ENCODE measurements at places on chromosomes 4 and X.

DNA sequence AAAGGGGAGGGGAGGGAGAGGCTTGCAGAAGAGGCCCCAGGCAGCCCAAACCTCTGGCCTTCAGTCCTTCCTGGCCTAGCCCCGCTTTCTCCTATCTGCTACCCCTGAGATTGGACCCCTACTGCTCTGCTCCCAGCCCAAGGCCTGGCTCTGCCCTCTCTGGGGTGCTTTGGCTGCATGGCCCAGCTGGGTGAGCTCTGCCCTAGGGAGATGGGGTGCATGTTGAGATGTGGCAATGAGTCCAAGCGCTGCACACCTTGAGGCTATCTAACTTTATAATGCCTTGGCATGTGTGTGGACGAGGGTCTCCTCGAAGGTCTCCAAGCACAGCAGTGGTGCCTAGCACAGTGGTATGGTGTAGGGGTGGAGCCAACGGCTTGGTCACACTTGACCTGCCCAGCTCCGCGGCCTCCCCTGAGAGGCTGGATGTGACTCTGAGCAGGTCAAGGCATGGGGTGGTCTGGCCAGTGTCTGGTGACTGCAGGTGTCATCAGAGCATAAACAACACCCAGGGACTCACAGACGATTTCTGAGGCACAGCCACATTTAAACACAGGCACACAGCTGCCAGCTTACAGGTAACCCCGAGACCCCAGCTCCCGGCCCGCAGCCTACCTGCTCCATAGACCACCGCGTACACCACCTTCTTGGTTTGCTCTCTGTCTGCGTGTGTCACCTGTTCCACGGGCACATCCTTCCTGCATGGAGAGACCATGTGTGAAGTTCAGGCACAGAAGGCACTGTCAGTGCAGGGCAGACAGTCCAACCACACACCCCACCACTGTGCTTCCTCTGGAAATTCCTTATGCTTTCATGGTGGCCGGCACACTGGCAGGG is 36.3 kb downstream of the NAT8L start:
- no peak overlapping the region for H3K27ac ChIP-seq
- H3K4me1 ChIP-seq, result no peaks in the 10 kb centered on the region
- DNase-seq, result no peak
- peaks cover 4% of the 10 kb centered on the region for H3K27me3 ChIP-seq

- no peak for DNase-seq
- peaks cover 10% of the 10 kb centered on the region for H3K36me3 ChIP-seq
- H3K4me1 ChIP-seq, result peaks cover 17% of the 10 kb centered on the region
Observed at GRCh38 chr4:42633605-42634388, 23.1 kb downstream of the ATP8A1 start.

GRCh38 chr4:70778888-70779422 is 57.2 kb downstream of the RUFY3 start:
- no peak overlapping the region for H3K27ac ChIP-seq
- H3K36me3 ChIP-seq, result no peaks in the 10 kb centered on the region
- DNase-seq, result no peak
- H3K4me3 ChIP-seq, result no peak overlapping the region

DNA sequence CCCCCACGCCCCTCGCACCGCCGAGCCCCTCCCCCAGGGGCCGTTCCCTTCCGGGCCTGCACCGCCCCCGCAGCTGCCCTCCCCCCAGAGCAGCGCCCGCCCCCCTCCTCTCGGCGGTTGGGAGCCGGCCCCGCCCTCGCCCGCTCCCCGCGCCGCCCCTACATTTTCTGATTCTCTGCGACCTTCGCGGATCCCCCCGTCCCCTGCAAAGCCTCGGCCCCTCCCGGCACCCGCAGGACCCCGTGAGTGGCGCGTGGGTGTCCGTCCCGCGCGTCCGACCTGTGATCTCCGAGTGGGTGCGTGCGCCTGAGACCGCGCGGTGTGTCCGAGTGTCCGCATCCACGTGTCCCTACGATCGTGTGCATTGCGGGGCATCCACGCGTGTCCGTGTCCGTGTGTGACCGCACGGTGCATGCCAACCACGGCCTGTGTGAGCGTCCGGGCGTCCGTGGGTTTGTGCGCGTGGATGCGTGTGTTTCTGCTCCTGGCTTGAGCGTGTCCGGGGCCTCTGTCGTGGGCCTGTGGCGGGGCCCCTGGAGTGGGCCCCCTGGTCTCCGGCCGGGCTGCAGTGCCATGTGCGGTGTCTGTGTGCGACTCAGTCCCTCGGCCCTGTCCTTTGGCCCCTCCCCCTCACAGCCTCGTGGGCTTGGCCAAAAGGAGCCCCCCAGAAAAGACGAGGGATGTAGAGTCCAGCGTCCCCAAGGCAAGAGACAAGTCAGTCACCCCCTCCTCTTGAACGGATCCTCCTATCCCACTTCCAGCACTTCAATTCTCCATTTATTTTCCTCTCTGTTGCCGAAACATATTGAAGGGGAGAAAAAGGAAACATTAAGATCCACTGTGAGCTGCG is 8.8 kb upstream of the NKX1-1 start:
- H3K36me3 ChIP-seq, result no peaks in the 10 kb centered on the region
- no peak overlapping the region for H3K27ac ChIP-seq
- no peak for DNase-seq
- H3K4me1 ChIP-seq, result peaks cover 3% of the 10 kb centered on the region
- H3K4me3 ChIP-seq, result no peak overlapping the region
- H3K27me3 ChIP-seq, result peaks cover 25% of the 10 kb centered on the region

GRCh38 chrX:130111220-130112154 is 1.2 kb upstream of the ELF4 start:
- no peak for DNase-seq
- peaks cover 7% of the 10 kb centered on the region for H3K36me3 ChIP-seq
- no peaks in the 10 kb centered on the region for H3K27me3 ChIP-seq
- peaks cover 41% of the 10 kb centered on the region for H3K4me1 ChIP-seq
- peak overlapping the region; percentile 36 for H3K27ac ChIP-seq

- H3K4me3 ChIP-seq, result no peak overlapping the region
- H3K27ac ChIP-seq, result peak overlapping the region; percentile 82
- H3K27me3 ChIP-seq, result no peaks in the 10 kb centered on the region
- H3K4me1 ChIP-seq, result peaks cover 41% of the 10 kb centered on the region
- H3K36me3 ChIP-seq, result peaks cover 57% of the 10 kb centered on the region
Observed at GRCh38 chrX:119654112-119654531, 38.8 kb downstream of the SEPTIN6 start.

DNA sequence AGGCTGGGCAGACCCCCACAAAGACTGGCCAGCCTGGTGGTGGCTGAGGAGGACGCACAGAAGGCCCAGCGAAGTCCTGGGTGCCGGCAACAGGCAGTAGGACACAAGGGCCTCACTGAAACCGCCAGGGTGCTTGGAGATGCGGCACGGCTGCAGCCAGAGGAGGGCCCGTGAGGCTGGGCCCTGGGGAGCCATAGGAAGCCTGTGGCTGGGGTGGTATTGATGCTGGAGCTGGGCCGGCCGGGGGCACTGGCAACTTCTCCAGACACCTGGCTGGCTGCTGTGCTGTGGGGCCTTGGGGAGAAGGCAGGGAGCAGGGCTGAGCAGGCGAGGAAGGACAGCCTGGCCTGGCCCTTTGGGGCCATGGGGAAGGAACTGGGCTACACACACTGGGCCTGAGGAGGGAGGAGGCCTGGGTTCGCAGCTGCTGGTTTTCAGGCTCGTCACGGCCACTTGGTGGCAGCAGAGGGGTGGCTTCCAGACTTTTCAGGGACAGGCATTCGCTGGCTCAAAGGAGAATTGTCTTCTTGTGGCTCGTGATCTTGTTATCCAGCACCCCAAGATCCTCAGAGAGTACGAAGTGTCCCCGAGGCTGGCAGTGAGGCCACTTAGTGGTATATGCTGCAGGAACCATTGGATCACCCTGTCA is 37.2 kb downstream of the ATP2B3 start:
- no peak overlapping the region for H3K4me3 ChIP-seq
- no peak overlapping the region for H3K27ac ChIP-seq
- no peaks in the 10 kb centered on the region for H3K4me1 ChIP-seq
- DNase-seq, result peak; percentile 64
- H3K36me3 ChIP-seq, result no peaks in the 10 kb centered on the region

GRCh38 chr4:108360754-108361445 is 192.2 kb upstream of the LEF1 start:
- no peaks in the 10 kb centered on the region for H3K36me3 ChIP-seq
- H3K4me1 ChIP-seq, result peaks cover 63% of the 10 kb centered on the region
- peaks cover 2% of the 10 kb centered on the region for H3K27me3 ChIP-seq
- H3K4me3 ChIP-seq, result no peak overlapping the region

DNA sequence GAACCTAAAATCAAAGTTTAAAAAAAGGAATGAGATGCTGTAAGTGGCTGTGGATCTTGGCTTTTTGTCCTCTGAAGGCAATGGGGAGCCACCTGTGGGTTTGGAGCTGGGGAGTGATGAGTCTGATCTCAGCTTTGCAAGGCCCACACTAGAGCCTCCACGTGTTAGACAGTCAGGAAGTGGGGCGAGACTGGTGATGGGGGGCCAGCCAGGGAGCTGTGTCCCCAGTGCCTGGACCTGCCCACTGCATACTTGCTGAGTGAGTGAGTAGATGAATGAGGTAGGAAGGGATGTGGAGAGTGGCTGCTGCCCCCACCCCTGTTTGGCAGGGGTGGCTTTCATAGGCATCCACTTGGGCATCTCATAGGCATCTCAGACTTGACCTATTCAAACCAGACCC is 84.0 kb downstream of the NHSL2 start:
- H3K4me3 ChIP-seq, result no peak overlapping the region
- H3K27me3 ChIP-seq, result peaks cover 8% of the 10 kb centered on the region
- peak overlapping the region; percentile 41 for H3K27ac ChIP-seq
- DNase-seq, result no peak

DNA sequence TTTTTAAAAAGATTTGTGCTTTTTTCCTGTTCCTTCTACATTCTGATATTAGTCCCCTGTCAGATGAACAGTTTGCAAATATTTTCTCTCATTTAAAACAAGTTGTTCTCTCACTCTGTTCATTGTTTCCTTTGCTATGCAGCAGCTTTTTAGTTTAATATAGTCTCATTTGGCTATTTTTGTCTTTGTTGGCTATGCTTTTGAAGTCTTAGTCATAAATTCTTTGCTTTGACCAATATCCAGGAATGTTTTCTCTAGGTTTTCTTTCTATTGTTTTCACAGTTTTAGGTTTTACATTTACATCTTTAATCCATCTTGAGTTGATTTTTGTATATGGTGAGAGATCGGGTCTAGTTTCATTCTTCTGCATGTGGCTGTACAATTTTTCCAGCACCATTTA is 136.8 kb downstream of the TET2 start:
- peaks cover 8% of the 10 kb centered on the region for H3K36me3 ChIP-seq
- no peaks in the 10 kb centered on the region for H3K27me3 ChIP-seq
- no peak overlapping the region for H3K27ac ChIP-seq
- no peak overlapping the region for H3K4me3 ChIP-seq

DNA sequence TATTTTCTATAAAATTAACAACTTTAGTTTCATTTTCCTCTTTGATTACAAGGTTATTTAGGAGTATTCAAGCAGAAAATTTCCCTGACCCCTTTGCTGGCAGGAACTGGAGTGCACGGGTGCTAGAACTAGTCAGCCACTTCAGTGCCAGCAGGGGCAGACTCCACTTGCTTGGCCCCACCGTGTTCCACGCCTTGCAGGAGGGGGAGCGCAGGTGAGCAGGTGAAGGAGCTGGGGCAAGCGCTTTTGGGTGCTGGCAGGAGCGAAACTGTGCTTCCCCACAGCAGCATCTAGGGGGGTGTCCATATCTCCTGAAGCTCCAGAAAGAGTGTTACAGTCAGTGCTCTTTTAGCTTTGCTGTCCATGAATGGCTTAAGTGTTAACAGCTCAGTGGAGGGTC is 45.5 kb downstream of the MID2 start:
- no peak overlapping the region for H3K4me3 ChIP-seq
- H3K27me3 ChIP-seq, result no peaks in the 10 kb centered on the region
- H3K27ac ChIP-seq, result peak overlapping the region; percentile 13
- no peaks in the 10 kb centered on the region for H3K4me1 ChIP-seq
